ENCODE measurements at places on chromosomes 12 and 14.

DNA sequence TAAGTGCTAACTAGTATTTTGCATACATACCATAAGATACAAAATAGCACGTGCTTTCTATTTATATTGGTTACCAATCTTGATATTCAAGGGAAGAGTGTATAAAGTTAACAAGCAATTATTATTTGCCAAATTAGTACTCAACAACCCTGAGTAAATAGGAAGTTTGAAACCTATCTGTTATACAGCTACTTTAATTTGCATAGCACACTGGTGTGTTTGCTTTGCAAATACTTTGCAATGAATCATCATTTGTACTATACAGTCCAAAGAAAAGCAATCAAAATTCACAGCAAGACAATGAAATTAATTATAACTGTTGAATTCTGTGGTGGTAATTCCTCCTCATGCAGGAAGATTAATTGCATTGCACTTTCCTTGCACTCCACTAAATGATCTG is 469.1 kb downstream of the PRKD1 start:
- no peak for DNase-seq

- no peak for DNase-seq
Observed at GRCh38 chr12:4225571-4225970, 48.0 kb upstream of the CCND2 start.

- DNase-seq, result peak; percentile 97
Observed at GRCh38 chr12:6540181-6540877, 6.0 kb downstream of the GAPDH start.

GRCh38 chr12:44816446-44817017 is 59.6 kb downstream of the NELL2 start:
- no peak for DNase-seq

DNA sequence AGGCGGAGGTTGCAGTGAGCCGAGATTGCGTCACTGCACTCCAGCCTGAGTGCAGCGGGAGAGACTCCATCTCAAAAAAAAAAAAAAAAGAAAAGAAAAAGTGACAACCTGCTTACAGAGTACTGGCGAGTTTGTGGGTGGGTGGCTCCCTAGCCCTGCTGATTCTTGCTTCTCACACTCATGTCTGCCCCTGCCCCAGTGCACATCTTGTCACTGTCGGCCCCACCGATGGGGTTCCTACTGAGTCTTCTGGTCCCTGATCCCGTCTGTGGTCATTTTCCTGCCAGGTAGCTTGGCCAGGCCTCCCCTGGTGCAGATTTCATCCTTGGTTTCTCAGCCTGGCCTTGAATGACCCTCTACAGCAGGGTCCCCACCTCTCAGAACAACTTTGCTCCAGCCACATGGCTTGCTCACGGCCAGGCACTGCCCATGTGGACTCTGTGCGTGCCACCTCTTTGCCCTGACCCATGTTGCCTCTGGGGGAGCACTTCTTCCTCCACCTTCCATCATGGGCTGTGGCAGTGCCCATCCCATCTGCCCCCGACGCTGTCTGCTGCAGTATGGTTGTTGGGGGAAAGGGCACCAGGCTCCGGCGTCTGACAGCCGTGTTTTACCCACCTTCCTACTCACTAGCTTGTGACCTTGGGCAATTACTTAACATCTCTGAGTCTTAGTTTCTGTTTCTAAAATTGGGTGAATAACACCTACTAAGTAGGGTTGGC is 2.1 kb upstream of the PTPN6 start:
- no peak for DNase-seq

GRCh38 chr12:93813972-93814821 is 137.0 kb downstream of the CRADD start:
- no peak for DNase-seq
